ENCODE measurements at places on chromosomes 3 and 15.

DNA sequence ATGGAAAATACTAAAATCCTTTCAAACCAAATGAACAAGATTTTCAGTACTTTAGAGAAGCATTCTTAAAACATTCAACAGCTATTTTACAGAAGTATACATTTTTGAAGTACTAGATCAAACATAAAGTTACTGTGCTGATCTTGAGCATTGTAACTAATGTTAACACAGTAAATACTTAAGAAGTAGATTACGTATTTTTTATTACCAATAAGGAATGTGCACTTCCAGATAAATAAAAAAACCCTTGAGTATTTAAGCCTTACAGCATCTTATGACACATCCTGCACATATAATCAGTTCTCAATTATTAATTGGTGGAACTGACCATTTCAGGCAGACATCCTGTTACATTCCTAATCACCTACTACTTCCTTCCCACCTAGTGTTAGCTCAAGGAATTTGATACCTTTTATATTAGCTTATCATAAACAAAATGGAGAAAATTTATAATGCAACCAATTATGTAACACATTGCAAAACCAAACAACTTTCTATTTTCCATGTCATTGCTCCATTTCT, 32.8 kb downstream of the COPS2 start:
- DNase-seq, result no peak

DNA sequence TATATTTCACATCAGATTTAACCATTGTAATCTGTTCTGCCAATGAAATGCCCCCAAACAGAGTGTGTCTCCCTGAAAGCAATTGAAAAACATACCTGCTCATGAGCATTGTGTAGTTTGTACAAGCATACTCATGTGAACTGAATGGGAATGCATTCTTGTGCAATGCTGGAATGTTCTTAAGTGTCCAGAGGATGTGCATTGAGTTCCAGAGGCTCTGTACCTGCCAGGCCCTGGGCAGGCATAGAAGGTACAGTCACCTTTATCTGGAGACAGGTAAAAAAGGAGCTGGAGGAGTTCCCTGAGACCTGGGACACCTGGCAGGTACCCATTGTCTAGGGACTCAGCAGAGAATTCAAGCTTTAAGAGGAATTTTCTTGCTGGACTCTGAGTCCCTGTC, 2.8 kb downstream of the MRAS start:
- no peak for DNase-seq

DNA sequence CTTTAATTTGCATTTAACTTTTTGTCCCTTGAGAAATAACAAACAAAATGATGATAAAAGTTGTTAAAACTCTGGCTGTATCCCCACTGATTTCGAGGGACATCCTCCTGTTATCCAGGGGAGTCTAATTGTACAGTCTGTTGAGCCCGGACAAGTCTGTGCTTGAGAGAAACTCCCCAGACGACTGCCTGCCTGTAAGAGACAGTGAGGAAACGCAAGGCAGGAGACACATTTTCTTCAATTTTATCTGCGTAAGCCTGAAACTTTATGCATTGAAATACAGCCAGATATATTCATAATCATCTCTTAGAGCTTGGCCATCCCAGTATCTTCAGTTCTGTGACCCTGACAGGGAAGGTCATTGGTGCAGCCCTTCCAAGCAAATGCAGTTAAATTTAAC, 97.7 kb downstream of the ROBO2 start:
- DNase-seq, result no peak

DNA sequence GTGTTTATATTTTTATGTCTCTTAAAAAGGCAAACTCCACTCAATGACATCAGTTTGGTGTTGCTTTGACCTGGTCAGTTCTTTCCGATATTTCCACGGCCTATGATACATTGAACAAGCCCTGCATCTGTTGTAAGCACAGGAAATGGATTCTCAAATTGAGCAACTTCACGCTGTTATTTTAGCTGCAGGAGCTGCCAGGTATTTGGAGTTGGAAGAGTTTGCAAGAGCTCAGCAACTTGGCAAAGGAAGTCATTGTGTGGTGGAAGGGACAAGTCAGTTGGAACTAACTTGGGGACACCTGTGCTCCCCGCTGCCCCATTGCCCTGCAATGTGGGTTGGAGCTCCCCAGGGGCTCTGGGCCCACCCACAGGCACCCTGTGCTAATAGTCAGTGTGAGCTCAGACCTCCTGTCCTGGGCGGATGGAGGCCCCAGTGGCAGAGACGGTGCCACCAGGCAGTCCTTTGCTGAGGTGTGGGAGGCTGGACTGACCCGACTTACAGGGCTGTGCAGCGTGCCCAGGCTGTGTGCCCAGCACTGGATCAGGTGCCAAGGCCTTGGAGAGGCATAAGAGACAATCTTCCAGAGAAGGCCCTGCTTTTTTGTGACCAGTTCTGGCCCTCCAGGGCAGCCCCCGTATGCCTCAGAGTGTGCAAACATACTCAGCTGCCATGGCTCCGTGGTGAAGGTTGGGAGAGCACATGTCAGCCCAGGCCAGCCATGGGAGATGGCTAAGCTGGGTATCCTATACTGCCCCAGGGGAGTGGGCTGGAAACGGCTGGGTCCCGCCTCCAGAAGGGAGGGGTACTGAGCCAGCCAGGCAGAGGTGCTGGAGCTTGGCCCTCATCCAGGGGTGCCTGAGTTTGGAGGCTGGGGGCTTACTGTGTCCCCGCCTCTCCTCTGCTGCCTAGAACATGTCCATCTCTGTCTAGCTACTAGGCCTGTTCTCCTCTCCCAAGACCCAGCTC, 43.5 kb downstream of the KY start:
- peak; percentile 13 for DNase-seq

DNA sequence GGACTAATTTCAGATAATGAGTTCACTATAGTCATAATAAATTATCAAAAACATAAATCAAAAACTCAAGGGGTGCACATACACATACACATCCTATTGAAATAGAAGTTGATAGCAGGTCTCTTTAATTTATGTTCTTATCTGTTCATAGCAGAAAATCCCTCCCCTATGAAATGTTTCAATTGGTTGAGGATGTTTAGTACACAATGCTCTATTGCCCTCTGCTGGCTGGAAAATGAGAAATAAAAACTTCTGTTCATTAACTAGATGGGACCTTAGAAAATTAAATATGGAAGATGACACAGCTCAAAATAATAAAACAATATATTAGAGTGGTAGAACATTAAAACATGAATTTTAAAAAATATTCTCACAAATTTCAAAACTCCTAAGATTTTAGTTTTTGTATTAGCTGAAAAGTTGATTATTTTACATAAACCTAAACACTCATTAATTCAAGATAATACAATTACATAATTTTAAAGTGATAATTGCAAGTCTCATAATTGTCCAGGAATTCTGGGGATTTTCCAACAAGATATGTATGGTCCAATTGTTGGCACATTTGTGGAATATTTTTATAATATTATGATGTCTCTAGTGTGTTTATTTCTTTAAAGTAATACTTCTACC, 735.0 kb downstream of the ROBO1 start:
- peak; percentile 57 for DNase-seq

All from AG10803 (cell line).